ENCODE measurements at places on chromosomes 2 and 18.

DNA sequence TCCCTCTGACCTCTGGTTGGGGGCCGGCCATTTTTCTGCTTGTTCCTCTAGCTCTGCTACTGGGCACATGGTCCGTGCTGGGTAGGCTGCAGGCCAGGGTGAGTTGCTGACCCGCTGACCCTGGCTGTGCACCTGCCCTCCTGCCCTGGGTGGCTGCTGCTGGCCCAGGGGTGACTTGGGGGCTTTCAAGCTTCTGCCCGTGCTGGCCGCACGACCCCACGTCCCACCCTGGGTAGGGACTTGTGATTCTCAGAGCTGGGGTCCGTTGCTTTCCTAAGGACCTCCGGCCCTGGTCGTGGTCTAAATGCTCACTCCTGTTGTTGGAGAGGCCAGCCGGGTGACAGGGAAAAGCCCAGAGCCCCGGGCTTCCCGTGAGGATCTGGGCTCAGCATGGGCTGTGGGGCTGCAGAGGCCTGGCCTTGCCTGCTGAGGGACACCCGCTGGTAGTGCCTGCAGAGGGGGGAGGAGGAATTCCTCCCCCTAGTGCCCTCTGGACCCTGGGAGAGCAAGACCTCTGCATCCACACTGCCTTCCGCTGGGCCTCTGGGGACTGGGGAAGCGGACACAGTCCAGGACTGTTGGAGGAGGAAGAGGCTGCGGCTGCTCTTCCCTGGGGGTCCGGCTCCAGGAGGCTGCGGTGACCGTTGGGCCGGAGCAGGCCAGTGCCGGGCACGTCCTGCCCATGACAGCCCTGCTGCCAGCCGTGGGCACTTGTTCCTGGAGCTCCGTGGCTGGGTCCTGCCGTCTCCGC lies 6.3 kb upstream of the GAL3ST2 start:
- DNase-seq = no peak

DNA sequence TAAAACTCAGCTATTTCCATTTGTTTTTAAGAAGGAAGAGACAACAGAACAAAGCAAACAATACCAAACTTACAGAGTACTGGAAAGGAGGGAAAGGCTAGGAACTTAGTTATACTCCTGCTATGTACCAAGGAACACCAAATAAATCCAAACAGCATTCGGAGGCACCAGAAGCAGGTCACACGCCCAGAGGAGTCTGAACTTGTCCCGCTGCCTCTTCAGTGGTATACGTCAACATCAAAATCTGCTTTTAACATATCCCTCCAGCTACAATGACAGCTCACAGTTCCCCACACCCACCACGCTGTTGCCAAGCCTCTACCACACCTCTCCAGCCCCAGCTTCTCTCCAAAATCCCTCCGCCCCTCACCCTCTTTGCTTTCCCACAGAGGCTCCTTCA lies 17.3 kb downstream of the C2orf76 start:
- no peak for DNase-seq

DNA sequence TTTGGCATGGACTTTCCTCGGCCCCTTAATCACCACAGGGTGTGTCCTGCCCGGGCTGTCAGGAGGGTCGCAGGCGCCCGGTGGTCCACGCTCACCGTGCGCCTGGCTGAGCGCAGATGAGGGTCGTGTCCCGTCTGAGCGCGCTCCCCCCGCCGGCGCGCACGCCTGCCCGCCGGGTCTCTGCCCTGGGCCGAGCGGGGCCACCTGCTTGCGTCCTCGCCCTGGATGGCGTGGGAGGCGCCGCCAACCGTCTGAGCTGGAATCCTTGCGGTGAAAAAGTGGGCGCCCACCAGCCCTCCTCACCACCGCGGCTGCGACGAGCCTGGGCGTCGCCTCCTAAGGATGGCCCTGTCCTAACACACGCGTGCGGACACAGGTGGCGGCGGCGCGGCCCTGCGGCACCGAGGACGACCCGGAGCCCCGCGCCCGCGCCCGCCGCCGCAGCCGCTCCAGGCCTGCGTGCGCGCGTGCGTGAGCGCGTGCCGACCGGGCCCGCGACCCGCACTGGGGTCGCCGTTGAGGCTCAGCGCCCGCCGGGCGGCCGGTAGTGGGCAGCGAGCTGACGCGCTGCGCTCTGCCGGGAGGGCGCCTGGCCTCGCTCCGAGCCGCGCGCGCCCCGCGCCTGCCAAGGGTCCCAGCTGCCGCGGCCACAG lies 126.6 kb downstream of the ARHGEF4 start:
- DNase-seq = no peak

DNA sequence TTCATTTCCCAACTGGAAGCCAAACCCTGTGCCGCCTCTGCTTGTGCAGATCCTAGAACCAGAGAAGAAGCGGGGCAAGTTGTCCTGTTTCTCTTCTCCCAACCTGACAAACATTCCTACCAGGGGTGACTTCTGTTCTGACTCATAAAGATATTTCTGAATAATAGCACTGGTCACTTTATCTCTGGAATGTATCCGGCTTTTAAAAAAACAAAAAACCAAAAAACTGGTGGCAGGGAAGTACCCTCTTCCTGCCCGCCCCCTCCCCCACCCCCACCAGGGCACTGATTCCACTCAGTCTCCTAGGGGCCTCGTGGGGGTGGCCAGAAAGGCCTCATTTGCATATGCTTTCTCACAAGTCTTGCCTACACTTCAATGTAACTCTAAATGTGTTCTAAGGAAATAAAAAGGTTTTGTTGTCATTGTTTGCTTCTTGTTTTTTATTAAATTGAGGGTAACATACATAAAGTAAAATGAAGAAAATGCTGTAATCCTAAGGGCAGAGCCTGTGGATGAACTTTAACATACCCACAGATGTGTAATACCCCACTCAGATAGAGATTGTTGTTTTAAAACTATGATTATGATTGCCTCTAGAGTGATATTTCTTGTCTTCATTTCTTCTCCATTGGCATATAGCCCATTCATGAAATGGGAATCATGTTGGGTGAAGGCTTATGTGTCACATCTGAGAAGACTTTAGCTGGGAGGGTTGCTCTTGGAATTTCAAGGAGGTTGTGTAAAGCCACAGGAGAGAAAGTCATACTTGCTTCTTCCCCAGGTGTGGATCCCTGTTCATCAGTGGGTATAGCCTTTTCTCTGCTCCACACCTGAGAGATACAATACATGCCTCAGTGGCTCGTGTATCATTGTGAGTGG lies 5.3 kb upstream of the FOSL2 start:
- DNase-seq = no peak

DNA sequence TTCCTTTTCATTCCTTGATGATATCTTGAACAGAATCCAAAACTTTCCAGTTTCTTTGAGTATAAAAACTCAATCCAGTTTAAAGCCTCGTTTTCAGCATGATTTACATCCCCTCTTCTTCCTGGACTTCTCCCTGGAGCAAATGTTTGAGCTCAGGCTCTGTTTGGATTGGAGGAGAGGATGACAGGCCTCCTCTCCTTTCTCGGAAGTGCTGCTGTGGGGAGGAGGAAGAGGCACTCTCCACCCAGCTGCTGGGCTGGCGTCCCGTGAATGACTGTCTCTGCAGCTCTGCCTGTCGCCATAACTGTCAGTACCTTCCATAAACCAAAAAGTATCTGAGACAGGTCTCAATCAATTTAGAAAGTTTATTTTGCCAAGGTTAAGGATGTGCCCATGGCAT lies 238.2 kb upstream of the AGAP1 start:
- DNase-seq = no peak

GRCh38 chr2:222399038-222399783 lies 25.1 kb upstream of the SGPP2 start:
- DNase-seq = no peak

GRCh38 chr18:2150566-2150965 lies 420.7 kb downstream of the METTL4 start:
- no peak for DNase-seq

DNA sequence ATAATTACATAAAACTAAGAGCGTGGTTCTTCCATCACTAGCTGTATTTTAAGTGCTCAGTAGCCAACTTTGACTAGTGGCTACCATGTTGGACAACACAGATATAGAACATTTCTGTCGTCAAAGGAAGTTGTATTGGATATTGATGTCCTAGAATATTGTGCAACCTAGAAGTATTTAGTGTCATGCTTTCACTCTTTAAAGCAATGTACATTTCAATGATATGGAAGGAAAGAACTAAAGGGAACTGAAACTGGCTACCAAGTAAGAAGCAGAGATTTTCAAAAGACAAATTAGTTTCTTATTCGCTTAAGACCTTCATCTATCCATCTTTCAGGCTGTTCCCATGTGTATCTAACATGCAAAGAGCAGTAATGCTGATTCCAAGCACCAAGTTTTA lies 85.4 kb upstream of the EML6 start:
- DNase-seq = no peak
